ENCODE measurements at places on chromosomes 2 and 18.

- DNase-seq: peak; percentile 40
These were observed 116.1 kb downstream of the SPTBN1 start for GRCh38 chr2:54572262-54572635.

- no peak for DNase-seq
These were observed 178.5 kb downstream of the L3MBTL4 start for GRCh38 chr18:6236258-6236657.

DNA sequence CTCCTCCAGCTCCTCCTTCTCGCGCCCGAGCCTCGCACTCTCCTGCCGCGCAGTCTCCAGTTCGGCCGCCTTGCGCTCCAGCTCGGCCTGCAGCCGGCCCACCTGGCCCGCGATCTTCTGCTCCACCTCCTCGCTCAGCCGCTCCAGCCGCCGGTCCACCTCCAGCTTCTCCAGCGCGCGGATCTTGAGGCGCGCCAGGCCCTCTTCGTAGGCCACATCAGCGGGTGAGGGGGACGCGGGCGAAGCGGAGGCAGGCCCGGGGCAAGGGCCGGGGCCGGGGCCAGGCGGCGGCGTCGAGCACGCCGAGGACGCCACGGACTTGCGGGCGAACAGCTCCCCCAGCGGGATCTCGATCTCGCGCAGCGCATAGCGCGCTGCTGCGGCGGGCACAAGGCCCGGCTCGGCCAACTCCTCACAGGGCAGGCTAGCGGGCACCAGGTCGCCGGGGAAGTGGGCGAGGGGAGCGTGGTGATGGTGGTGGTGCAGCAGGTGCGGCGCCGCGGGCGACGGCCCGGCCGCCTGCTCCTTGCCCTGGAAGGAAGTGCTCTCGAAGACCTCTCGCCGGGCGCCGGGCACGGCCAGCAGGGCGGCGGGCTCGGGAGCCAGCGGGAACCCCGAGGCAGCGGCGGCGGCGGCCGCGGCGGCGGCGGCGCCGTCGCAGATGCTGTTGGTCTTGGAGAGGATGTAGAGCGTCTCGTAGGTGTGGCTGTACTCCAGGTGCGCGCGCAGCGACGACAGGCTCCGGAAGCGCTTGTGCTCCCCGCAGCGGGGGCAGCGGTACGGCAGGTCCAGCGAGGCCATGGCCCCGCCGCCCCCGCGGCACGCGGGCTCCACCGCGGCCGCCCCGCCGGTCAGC is 15.2 kb downstream of the FBXO41 start:
- no peak for DNase-seq

- no peak for DNase-seq
These were observed 42.9 kb upstream of the RFX8 start for GRCh38 chr2:101517758-101518271.

GRCh38 chr2:102141970-102142828 is at the start of gene IL1R1:
Gene IL1R1, plus strand, starts transcription at chr2:102142746. Its CDS starts 14,979 bp downstream, at chr2:102157725.
- DNase-seq: peak; percentile 72

DNA sequence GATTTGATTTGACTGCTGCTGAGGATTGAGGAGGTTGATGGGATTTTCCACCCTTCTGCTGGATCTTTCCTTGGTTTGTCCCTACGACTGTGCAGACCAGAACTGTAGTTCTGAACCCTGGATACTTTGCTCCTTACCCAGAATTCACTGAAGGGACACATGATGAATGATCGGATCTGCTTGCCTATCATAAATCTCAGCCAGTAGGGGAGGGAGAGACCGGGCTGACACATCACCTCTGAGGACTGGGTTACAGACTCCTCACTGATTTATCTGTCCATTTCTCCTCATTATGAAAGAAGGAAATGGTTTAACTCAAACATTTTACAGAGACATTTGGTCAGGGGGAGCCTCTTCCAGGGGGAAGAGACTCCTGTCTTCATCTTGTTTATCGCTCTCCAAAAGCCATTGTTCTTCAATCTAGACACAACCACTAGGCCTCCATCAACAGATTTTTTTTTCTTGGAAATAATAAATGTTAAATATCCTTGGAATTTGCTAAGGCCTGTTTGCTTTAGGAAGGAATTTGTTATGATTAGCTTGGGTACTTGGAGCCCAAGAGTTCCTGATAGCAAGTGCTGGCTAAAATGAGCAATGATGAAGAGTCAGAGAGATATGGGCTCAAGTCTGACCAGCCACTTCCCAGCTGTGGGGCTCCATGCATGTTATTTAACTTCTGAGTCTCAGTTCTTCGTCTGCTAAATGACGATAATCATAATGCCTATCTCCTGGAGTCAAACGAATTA is 925.5 kb downstream of the SLC4A3 start:
- no peak for DNase-seq

GRCh38 chr2:174748948-174749347 is 15.3 kb downstream of the CHRNA1 start:
- DNase-seq: no peak

GRCh38 chr18:25283781-25284180 is 68.2 kb downstream of the ZNF521 start:
- DNase-seq: no peak

DNA sequence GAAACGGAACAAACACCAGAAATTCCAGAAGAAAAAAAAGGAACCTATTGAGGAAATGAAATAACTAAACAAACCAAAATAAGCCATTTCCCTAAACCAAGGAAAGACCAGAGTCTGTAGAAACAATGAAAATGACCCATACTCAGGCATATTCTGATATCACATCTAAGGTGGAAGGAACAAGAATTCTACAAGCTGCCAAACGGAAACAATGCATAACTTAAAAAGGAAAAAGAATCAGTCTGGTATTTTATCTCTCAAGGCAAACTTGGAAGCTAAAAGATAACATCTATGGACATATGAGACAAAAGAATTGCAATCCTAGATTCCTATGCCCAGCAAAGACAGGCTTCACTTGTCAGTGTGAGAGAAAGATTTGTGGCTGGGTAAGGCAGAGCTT is 326.2 kb downstream of the PDE11A start:
- DNase-seq: no peak

DNA sequence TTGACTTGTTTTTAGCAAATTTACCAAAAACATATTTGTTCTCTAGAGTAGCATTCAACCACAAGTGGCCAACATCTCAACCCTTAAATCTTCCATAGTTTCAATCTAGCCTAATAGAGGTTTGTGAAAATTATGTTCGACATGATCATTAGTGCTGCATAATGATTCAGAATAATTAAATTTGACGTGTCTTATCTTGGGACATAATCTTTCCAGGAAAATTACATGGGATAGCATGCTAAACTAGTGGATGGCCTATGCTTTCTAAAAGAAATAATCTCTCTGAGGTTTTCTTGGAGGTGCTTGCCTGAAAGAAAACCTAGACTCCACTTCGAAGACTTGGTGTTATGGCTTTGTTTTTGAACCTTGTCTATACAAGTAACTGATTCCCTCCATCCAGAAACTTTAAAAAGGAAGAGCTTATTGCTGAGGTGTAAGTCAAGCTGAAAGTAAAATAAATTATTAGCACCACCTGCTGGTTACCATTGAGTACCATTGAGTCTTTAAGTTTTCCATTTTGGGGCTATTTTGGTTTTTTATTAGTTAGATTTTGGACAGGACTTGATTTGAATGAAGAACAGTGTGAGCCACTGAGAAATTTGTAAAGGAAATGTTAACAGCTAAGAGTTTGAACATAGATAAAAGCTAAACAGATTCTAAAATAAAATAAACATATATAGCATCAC is 32.7 kb downstream of the COX7A2L start:
- DNase-seq: no peak

DNA sequence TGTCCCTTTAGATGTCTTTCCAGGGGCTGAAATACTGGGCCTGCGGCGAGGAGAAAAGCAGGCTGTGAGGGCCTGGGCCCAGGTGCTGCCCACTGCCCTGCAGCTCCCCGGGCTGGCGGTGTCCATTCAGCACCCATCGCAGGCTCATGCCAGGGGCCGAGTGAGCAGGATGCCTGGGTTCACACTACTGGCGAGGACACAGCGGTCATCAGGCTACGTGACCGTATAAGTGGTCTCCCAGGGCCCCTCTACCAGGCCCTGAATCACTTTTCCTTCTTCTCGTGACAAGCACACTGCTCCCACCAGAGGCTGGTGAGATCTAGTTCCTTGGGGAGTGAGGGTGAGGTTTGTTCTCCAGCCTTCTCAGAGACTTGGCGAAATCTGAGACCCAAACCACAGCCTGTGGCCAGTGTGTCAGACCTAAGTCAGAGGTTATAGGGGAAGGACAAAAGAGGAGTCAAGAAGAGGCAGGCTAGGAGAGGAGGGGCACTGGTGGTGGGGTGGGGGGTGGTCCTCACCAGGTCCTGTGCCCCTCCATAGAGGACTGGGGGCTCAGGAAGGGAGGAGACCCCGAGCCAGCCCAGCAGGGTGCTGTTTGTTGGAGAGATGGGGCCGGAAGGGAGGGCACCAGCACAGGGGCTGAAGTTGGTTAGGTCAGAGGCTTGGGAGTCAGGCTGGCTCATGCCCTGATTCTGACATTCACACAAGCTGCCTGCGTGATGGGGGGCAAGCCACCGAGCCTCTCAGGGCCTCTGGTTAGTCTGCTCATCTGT is 6.6 kb upstream of the SEMA4C start:
- no peak for DNase-seq

- no peak for DNase-seq
These were observed 601.0 kb upstream of the SLC39A10 start for GRCh38 chr2:195055996-195056395.

- DNase-seq: no peak
These were observed 20.0 kb upstream of the LPIN1 start for GRCh38 chr2:11726384-11726783.

DNA sequence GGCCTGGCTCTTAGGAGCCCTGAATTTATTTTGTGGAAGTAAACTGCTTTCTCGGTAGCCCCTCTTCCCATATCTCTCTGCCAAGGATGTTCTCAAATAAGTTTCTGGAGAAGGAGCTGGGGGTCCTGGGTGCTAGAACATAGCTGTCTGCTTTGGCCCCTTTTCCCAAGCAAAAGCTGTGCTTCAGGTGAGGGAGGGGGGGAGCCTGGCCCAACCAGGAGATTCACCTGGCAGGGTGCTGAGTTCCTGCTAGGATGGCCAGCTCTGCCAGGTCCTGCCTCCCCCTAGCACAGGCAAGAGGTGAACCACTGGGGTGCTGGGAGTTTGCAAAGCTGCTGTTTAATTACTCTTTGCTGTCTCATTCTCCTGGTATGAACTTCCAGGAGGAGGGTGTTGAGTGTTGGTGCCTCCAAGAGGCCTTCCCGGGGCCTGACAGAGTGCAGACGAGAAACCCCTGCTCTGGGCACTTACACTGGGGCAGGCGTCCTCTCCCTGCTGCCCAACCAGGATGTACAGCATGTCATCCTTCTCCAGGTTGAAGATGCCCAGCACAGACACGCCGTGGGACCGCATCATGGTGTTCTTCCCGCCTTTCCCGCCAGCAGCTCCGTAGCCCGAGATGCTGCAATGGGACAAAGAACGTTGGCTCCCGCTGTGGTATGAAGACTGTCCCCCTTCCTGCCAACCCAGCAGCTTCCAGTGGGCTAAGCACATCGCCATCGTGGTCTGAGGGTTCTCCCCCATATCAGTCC is 124.2 kb downstream of the CLIP4 start:
- DNase-seq: no peak

DNA sequence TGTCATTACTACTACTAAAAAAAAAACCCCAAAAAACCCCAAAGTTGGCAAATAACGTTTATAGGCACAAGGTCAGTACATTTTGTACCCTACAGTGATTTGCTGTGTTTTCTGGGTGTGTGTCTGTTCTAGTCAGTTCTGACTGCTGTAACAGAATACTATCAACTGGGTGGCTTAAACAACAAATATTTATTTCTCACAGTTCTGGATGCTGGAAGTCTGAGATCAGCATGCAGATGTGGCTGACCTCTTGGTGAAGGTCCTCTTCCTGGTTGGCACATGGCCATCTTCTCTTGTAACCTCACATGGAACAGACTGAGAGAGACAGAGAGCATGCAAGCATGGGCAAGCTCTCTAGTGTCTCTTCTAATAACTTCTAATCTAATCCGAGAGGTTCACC is 103.1 kb downstream of the CERS6 start:
- no peak for DNase-seq

- no peak for DNase-seq
These were observed 303.9 kb downstream of the ETAA1 start for GRCh38 chr2:67701011-67701410.

DNA sequence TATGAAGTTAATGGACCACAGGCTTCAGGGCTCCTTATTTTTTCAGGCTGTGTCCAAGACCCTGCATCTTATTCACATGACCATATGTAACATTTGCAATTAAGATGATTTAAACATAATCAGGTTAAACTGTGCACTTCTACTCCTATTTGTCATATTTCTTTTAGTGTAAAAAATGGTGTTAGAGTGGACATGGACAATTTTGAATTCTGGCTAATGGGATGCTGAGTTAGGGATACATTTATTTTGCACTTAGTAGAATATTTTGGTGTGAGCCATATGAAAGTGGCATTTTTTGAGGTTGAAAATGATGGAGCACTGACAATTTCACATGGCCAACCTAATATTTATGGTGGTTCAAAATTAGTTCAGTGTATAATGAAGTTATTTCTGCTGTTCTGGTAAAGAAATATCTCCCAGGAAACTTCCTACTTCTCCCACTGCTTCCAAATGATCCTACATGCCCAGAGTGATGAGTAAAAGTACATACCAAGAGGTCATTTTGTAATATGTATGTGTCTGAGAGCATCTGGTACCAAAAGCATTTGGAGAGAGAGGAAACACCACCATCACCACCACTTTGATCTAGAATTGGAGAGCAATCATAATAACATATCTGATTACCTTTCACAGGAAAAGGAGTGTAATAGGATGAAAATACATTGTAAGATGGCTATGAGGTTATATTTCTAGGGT is 36.0 kb downstream of the GULP1 start:
- no peak for DNase-seq

- DNase-seq: no peak
These were observed 16.4 kb downstream of the DYNAP start for GRCh38 chr18:54607213-54608027.

- no peak for DNase-seq
These were observed 210.5 kb downstream of the ERBB4 start for GRCh38 chr2:212328136-212328535.

GRCh38 chr2:71941726-71942525 is 205.7 kb downstream of the CYP26B1 start:
- DNase-seq: no peak

GRCh38 chr2:206701952-206702605 is 16.1 kb downstream of the DYTN start:
- no peak for DNase-seq

DNA sequence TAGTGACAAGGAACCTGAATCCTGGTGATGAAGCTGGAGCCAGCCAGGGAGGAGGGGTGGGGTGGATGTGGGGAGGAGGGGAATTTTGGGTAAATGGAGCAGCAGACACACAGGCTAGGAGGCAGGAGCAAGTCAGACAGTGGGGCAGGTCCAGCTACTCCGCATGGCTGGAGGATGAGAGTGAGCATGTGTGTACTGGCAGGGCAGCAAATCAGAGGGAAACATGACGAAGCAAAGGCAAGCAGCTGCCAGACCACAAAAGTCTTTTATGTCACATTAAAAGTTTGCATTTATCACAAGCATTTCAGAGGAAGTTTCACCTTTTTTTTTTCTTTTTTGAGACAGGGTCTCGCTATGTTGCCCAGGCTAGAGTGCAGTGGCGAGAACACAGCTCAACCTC is 11.9 kb upstream of the KIDINS220 start:
- peak; percentile 35 for DNase-seq
